ENCODE measurements at places on chromosomes 3 and 15.

GRCh38 chr15:84832448-84833040 lies 15.4 kb downstream of the ALPK3 start:
- DNase-seq: no peak

DNA sequence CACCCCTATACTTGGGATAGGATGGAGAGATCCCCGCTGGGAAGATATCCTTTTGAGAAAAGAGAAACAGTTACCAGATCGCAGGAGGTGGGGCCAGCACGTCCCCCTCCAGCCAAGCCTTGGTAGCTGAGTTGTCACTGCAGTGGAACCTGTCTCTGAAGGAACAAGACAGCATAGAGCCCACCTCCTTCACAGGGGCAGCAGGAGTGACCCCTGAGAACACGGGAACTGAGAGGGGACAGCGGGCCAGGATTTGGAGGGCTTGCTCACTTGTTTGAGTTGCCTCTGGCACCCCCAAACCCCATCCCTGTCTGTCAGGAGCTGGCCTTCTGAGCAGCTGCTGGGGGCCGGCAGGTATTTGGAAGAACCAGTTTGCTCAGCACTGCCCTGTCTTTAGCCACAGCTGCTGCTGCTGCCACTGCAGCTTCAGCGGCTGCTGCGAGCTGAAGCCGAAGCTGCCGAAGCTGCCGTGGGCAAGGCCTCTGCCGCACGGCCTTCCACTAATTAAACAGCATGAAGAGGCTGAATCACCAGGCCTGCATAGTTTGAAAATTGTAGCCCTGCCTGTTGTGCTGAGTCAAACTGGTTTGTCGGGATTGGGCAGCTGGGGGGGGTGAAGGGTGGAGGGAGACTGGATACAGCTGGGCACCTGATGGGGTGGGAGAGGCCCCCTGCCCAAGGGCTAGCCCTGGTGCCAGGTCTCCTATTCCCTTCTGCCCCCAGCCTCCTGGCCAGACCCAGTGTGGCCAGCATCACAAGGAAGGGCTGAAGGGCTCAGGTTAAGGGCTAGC lies 4.0 kb downstream of the EPHB3 start:
- no peak for DNase-seq

GRCh38 chr3:177934001-177934891 lies 602.0 kb upstream of the KCNMB2 start:
- DNase-seq: no peak

DNA sequence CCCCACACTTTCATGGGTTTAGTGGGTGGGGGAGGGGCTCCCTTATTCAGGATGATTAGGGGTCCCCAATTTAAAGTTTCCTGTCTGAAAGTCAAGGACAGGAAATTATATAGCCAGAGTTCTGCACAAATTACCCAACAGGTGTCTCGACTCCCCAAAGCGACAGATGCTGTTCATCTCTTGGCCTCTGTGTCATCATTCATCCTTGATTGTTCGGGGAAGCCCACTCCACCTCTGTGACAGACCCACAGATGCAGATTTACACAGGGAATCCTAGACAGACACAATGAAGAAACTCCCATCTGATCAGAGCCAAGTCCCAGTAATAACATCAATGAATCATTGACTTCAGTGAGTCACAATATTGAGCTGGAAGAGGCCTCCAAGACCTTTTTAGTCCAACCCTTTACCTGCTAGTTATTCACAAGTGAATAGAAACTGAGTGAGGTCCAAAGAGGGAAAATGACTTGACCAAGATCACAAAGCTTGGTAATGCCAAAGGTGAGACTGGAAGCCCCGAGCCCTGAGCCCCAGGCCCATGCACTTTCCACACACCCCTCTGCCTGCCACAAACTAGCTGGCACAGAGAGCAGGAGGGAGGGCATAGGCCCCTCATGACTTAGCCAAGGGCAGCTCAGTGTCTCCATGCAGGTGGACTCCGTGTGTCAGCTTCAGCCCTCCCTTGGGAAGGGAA lies 7.9 kb upstream of the SRP14 start:
- DNase-seq: no peak

- DNase-seq: no peak
Measured at GRCh38 chr3:123004201-123004918, 23.2 kb downstream of the SEMA5B start.

DNA sequence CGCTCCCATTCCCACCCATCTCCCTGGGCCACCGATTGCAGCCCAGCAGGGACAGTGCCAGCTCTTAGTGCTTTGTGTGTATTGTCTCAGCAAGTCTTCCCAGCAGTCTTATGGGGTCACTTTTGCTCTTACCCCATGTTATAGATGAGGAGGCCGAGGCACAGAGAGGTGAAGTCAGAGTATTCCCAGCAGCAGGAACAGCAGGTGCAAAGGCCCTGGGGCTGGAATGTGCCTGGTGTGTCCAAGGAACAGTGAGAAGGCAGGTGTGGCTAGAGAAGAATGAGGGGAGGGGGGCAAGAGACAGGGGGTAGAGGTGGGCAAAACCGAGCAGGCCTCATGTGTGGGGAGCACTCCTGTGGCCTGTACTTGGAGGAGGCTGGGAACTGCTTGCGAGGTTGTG lies 12.8 kb upstream of the DUSP7 start:
- no peak for DNase-seq

DNA sequence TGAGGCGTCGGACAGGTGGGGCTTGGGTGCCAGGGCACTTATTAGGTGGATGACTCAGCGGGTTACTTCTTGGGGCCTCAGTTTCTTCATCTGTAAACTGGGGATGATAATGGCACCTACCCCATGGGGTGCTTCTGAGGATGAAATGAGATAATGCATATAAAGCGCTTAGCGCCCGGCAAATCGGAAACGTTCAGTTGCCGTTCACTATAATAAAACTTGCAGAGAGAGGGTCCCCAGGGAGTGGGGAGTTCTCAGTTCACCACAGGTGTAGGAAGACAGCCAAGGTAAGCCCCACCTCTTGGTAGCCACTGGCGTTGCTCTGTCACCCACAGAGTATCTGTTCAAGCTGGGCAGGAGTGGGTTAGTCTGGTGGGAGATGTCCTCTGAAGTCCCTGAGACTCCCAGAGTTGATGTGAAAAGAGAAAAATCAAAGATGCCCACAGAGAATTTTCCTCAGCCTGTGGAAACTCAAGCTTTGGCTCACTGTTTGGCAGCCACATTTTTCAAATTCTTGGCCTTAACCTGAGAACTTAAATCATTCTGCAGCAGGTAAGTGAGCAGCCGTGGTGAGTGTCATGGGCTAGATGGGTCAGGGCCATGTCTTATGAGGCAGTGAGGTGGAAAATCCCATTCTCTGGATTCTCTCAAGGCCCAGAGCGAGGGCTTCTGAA lies 221.5 kb upstream of the BHLHE40 start:
- DNase-seq: no peak

GRCh38 chr3:167738037-167738436 lies 2.5 kb downstream of the SERPINI1 start:
- no peak for DNase-seq

GRCh38 chr3:169509780-169510692 lies 153.5 kb downstream of the MECOM start:
- DNase-seq: no peak

GRCh38 chr3:8255725-8256124 lies 245.9 kb upstream of the LMCD1 start:
- no peak for DNase-seq

GRCh38 chr15:68526269-68526668 lies 52.5 kb upstream of the CORO2B start:
- DNase-seq: peak; percentile 7

DNA sequence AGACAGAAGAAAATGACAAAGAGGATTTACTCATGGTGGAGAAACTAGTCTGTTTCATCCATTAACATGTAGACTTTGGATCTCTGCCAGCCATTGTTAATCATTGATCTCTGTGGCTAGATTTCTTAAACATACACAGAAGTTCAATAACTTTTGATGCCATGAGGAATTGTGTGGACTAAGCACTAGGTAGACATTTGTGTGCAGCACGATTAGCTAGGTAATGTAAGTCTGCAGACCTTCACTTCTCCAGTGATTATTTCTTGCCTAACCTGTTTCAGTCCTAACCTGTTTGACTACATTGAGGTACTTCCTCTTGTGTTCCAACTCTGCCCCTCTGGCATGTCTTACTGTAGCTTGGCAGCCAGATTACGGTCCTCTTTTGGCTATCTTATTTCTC lies 928.5 kb upstream of the ROBO1 start:
- DNase-seq: no peak

- no peak for DNase-seq
Measured at GRCh38 chr3:194312743-194313281, 38.3 kb downstream of the CPN2 start.

DNA sequence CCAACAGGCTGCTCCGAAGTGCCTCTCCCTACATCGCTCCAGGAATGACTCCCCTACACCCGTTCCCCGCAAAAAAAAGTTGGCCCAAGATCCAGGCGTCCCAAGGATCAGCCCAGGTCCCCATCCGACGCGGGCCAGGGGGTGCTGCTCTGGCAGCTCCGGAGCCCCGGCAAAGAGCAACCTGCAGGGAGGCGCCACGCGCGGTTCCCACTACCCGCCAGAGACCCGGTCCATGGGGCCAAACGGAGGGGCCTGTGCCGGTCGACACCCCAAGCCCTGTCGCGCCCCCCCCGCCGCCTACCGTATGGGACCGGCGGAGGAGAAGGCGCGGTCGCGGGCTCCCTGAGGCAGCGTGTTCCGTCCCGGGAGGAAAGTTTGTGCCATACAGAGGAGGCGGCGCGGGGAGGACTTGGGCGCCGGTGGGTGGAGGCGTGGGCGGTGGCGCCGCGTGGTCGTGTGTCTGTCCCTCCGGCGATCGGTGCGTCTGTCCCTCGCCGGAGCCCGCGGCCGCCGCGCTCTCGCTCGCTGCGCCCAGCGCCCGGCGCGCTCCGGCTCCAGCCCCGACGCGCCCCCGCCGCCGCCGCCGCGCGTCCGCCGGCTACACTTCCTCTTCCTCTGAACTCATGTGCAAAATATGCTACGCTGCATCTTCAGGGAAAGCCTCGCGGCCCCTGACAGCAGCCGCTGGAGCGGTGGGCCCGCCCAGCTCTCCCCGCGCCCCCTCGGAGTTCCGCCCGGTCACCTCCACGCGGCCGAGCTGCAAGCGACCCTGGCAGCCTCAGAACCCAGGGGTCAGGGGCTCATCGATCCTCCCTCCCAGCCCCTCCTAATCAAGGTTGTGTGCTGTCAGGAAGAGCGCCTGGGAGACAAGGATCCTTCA lies at the start of gene RFTN1:
RFTN1 (minus strand) TSS at position 559 of the 880 bp plus-strand sequence. CDS start 19,830 bp downstream, outside the sequence.
- no peak for DNase-seq

DNA sequence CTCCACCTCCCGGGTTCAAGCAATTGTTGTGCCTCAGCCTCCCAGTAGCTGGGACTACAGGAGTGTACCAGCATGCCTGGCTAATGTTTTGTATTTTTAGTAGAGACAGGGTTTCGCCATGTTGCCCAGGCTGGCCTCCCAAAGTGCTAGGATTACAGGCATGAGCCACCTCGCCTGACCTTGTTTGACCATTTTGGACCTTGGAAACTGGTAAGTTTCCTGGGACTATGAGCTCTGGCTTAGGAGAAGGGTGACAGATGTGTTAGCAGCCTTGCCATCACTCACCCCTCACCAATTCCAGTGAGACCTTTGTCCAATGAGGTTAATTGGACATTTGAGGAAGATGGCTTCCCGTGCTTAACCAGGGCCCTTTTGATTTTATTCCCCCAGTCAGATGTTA lies 19.9 kb downstream of the DNASE1L3 start:
- no peak for DNase-seq

GRCh38 chr3:147514366-147515160 lies 105.4 kb downstream of the ZIC1 start:
- no peak for DNase-seq

- no peak for DNase-seq
Measured at GRCh38 chr3:50815844-50816243, 141.1 kb downstream of the DOCK3 start.

DNA sequence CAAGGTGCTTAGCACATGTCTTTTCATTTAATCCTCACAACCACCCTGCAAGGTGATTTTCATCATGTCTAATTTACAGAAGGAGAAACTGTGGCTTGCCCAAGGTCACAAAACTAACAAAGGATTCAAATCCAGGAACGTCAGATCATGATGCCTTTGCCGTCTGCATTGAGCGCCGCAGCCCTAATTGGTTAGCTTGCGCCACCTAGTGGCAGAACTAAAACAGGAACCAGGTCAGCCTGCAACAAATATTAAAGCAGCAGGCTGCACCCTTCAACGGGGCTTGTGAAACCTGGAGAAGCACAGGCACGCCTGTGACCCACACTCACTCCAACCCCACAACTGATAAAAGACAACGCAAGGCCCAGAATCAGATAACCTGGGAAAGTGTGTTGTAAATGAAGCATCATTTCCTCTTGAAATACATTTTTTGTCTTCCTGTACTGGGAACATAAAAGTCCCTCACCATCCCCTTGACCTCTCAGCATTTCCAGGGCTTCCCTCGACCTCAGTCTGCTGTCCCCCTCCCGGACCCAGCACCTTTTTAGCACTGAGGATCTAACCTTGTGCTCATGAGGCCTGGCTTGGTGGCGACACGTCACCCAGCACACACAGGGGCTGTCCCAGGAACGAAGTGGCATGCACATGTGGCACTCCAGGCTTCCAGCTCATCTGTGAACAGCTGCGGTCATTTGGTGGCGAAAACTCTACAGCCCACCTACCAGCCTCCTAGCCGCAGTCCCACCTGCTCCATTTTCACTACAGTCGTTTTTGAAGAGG lies 17.3 kb downstream of the DPH3 start:
- DNase-seq: peak; percentile 53

GRCh38 chr3:45164056-45164455 lies 17.9 kb upstream of the CDCP1 start:
- no peak for DNase-seq

- no peak for DNase-seq
Measured at GRCh38 chr15:67838789-67839332, 984 bp downstream of the RNU6-1 start.

GRCh38 chr3:101281521-101282030 lies 38.8 kb downstream of the IMPG2 start:
- DNase-seq: no peak

- no peak for DNase-seq
Measured at GRCh38 chr3:147197739-147198138, 208.6 kb downstream of the ZIC4 start.

DNA sequence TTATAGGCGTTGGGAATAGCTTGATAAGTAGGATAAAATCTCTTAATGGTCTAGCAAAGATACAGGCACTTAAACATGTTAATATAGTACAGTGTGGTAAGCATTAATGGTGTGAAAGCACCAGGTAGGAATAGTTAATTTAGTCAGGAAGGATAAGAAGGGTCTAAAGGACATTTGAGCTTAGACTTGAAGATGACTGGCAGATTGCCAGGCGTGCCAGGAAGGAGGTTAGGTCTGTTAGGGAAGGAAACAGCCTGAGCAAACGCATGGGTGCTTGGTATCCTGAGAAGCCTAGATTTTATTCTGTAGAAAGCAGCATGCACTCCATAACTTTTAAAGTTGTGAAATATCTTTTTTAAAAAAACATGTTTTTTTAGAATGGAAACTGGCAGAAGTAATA lies 17.7 kb downstream of the SEC62 start:
- DNase-seq: no peak

DNA sequence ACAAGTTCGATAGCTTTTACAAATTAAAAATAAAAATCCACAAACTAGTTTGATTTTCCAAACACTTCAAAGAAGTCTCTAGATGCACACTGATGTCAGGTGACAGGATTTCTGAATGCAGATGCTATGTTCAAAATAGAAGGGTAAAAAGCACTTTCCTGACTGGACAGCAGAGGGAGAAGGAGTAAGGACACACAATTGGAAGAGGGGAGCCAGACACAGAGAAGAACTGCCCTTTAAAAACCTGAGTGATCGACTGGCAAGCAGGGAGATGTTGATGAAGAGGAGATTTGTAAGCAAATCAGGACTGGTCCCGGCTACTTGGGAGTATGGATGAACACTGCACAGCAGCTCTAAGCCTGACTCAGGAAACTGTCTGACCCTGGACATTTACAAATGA lies 612.8 kb downstream of the MAGI1 start:
- DNase-seq: no peak

Data from GM12864 (cell line).